Epithelial cell of proximal tubule (primary cell): ENCODE measurements at places on chromosomes 13 and 19.

- no peak for DNase-seq
Measured at GRCh38 chr19:51621178-51621577, 9.0 kb downstream of the SIGLEC5 start.

DNA sequence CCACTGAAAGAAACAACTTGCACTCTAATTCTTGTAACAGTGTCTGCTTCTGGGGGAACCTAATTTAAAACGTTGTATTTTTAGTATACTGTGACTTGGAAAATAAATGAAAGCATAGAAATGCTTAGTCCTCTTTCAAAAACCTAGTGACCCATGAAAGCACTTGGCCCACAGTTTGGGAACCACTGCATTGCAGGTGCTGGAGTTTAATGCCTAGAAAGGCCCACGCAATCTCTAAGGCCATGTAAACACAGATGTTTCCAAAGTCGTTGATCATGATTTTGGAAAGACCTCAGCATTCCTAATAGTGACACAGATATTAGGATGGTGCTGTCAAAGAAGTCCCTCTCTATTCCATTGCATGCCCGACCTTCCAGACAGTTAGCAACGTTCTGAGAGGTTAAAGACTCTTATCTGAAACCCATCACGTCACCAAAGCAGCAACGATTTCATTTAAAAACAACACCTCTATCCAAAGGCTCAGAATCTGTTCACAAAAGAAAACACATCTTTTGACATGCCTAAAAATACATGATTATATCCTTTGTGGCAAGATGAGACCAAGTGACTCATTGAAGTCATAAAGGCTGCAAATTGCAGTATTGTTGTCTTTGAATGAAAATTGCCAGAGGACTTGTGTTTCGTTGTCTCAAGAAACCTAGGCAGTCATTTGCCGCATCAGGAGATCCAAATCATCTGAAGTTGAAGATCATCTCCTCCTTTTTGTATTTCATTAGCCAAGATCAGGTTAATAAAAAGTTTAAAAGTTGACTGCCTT, 328.0 kb upstream of the ZNF507 start:
- DNase-seq = no peak

GRCh38 chr13:79392882-79393563, 13.0 kb downstream of the RBM26 start:
- no peak for DNase-seq

GRCh38 chr19:51457351-51458013, 772 bp downstream of the SIGLEC8 start:
- no peak for DNase-seq

DNA sequence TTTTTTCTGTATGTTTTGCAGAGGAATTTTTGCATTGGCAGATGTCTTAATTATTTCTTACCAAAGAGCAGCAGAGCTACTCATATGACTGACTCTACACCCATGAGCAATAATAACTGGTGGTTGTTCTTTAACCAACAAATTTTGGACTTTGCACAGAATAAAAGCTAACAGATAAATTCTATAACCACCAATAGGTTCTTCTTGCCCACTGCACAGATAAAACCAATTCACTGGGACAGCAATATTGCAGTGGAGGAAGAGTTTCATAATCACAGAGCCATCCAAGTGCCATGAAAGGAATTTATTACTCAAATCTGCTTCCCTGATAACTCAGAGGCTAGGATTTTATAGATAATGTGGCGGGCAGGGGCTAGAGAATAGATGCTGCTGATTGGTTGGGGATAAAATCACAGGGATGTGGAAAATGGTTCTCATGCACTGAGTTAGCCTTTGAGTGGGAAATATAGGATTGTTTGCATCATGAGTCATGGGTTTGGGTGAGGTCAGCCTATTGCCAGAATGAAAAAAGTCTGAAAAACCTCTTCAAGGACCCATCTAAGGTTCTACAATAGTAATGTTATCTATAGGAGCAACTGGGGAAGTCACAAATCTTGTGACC, 104.3 kb upstream of the PCDH17 start:
- DNase-seq = no peak

GRCh38 chr13:109384491-109385241, 401.7 kb downstream of the IRS2 start:
- DNase-seq = no peak

- DNase-seq = no peak
Measured at GRCh38 chr13:42820451-42820850, 39.1 kb downstream of the FAM216B start.

DNA sequence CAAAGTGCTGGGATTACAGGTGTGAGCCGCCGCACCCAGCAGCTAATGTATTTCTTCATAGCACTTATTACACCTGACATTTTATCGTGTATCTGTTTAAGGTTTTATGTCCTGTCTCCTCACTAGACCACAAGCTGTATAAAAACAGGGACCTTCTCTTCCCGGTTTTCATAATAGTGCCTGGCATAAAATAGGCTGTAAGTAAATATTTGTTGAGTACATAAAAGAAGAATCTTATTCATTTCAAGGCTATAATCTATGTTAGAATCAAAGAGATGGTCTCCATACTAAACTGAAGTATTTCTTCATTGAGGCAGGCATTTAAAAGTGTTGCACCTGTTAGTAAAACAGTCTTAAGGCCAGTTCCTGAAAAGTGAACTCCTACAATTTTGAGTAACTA, 194.0 kb downstream of the SHISA2 start:
- no peak for DNase-seq

- no peak for DNase-seq
Measured at GRCh38 chr19:38395381-38396114, 7.1 kb downstream of the SPRED3 start.

GRCh38 chr13:44679597-44679996, 103.5 kb upstream of the TSC22D1 start:
- DNase-seq = no peak

- no peak for DNase-seq
Measured at GRCh38 chr13:25493931-25494640, 122.3 kb downstream of the ATP8A2 start.

DNA sequence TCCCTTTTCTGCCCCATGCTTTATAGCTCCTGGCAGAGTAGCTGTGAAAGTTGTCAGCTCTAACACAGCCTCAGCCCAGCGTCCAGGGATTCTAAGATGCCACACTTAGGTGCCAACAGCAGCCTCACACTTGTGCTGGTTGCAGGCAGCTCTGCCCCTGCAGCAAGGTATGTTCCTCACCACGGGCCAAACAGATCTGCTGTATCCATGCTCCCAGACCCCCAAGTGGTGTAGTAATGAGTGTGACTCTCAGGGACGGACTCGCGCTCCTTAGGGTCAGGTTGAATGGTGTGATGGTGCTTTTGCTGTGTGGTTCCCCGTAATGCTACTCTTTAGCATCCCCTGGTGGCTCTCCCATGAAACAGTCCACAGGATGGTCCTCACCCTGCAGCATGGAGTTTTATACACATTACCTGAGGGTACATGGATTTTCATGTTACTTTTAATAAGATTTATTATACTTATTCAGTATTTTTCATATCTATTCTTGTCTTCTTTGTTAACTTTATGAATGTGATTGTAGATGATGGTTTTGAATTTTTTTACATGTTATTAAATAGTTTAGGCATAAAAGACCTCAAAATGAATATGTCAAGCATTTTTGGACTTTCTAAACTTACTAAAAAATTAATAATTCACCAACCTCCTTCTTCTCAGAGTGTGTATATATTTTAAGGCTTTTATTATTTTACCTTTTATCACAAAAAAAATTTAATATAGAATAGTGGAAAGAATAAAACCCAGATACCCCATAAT, 232.5 kb downstream of the SLC7A1 start:
- peak; percentile 9 for DNase-seq

GRCh38 chr19:40266119-40266518, 19.0 kb downstream of the AKT2 start:
- no peak for DNase-seq

GRCh38 chr13:46478651-46479050, 74.3 kb upstream of the LRCH1 start:
- no peak for DNase-seq

DNA sequence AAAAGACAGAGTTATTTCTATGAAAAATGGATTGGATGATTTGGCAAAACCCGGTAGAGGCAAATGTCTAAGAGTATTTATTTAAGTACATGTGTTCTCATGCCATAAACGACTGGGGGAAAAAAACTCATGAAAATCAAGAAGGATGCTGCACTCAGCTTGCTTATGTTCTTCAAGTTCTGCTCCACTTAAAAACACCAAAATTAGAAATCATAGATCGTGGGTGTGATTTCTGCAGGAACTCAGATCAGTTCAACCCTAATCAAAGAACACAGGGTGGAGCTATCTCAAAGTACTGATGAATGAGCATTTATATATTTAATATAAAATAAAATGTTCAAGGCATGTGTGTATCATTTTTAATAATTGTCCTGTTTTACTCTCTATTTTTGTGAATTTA, 103.8 kb downstream of the FGF14 start:
- DNase-seq = no peak
